ENCODE measurements at places on chromosomes 2 and 18.
A peak's percentile ranks its signal among the peaks of the same experiment; 100 is the strongest.

GRCh38 chr2:78993518-78994148 is 31.9 kb upstream of the REG3G start:
- no peak for DNase-seq

DNA sequence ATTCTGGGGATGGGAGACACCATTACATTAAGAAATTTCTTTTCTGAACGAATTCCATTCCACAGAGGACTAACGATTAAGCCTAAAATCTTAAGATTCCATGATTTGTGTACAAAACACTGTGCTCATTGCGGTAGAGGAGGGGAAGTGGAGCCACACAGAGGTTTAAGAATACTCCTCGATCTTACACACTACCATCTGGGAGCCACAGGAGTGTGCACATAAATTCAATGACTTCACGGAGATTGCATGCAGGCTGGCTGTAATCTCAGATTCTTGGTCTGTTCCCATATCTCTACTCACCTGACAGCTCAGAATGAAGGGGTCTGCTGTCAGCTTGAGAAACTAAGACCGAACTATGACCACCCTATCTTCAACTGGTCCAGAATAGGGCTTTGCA is 762 bp downstream of the VPS4B start:
- DNase-seq, result no peak

- DNase-seq, result no peak
Measured at GRCh38 chr2:132559326-132559725, 110.7 kb downstream of the LYPD1 start.

- no peak for DNase-seq
Measured at GRCh38 chr2:105309147-105309545, 20.4 kb downstream of the TGFBRAP1 start.

GRCh38 chr2:191637182-191638078 is 40.5 kb upstream of the NABP1 start:
- no peak for DNase-seq

DNA sequence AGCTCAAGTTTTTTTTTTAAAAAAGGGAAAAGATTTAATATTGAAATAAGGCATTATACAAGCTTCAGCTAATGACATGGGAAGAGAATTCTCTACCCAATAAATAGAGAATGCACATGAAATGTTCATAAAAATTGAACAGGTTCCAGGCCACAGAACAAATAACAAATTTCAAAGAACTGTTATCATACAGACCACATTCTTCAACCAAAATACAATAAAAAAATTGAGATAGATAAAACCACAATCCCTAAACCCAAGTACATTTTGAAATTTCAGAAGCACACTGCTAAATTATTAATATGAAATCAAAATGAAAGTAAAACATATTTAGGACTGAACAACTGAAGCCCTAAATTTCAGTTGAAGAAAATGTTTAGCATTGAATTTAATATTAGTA is 89.6 kb downstream of the BCL2 start:
- DNase-seq, result no peak

- no peak for DNase-seq
Measured at GRCh38 chr18:39998317-39998716, 1956.7 kb upstream of the PIK3C3 start.

GRCh38 chr2:39696101-39696553 is 30.4 kb downstream of the TMEM178A start:
- peak; percentile 66 for DNase-seq

DNA sequence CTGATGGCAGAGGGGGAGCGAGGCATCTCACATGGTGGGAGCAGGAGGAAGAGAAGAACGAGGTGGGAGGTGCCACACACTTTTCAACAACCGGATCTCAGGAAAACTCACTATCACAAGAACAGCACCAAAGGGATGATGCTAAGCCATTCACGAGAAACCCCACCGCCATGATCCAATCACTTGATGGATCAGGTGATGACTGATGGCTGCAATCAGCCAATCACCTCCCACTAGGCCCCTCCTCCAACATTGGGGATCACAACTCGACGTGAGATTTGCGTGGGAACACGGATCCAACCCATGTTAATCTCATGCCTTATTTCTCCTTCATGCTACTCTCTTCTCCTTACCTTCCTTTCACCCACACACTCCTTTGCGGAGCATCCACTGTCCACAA is 143.6 kb downstream of the ANTXR1 start:
- DNase-seq, result no peak

DNA sequence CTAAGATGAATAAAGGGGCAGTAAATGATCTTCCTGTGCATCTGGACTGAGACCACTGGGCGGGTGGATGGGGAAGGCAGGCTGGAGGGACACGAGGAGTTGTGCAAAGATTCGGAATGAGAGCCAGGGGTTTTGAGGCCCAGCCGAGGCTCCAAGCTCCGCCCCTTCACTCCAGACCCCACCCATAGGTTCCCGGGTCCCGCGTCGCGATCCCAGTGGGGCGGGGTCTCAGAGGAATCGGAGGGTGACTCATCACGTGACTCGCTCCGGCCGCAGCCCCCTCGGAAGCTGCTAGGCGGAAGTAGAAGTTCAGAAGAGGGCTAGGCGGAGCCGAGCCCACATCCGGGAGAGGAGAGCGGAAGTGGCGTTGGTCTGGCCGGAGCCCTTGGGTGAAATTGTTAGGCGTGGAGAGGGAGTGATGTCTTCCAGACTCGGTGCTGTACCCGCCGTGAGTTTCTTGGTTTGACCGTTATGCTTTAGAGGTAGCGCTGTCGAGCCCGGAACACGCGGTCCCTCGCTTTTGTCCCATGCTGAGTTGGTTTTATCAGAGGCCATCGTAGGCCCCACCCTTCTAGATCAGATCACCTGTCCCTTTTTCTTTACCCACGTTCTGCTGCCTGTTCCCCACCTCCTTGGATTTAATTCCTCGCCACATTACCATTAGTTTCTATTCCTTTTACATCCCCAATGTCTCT is at the start of gene ZNF512:
Gene ZNF512, plus strand, starts transcription at position 348 of the 695 bp plus-strand sequence. Its CDS starts 71 bp downstream, at position 419.
- peak; percentile 94 for DNase-seq

- no peak for DNase-seq
Measured at GRCh38 chr18:10878703-10879102, 270.7 kb downstream of the PIEZO2 start.

DNA sequence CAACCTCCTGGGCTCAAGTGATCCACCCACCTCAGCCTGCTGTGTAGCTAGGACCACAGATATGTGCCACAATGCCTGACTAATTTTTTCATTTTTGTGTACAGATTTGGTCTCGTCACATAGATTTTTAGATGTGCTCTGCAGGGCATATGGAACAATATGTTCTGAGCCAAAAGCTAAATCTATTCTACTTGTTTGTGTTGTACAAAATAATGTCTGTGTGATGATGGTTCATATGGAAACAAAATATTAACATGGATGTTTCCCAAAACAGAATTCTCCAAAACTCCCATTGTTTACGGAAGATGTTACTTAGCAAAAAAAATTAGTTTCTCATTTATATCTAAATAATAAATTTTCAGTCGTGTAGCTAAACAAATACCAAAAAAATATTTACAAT is 12.6 kb upstream of the KLHL23 start:
- DNase-seq, result no peak

- peak; percentile 41 for DNase-seq
Measured at GRCh38 chr2:206274434-206275311, at the start of gene ZDBF2. TSS of gene ZDBF2 (plus strand) at chr2:206274663. CDS start at chr2:206281850, 7,187 bp downstream.

GRCh38 chr2:86800856-86801567 is 10.3 kb upstream of the CD8A start:
- no peak for DNase-seq

GRCh38 chr18:63963615-63964256 is 6.1 kb upstream of the SERPINB8 start:
- peak; percentile 34 for DNase-seq

DNA sequence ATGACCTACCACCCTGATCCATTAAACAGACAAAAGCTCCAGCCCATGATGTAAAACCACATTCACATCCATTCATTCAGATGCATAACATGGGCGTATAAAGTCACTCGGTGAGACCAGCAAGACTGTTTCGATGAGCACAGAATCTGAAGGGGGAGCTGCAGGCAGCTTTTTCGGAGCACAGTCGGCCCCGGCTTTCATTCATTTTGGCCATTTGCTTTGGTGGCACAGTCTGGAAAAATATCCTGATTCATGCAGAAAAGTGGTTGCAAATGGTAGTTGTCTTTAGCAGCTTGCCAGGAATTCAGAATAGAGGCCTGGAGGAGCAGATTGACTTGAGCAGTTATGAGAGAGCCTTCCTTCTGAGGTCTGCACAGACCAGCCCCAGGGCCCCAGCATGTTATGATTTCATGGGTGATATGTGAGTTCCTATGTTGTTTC is 11.2 kb downstream of the ARID5A start:
- DNase-seq, result no peak

GRCh38 chr18:7635948-7636347 is 68.8 kb downstream of the PTPRM start:
- DNase-seq, result no peak

- no peak for DNase-seq
Measured at GRCh38 chr18:3066341-3067110, 53.6 kb upstream of the LPIN2 start.

DNA sequence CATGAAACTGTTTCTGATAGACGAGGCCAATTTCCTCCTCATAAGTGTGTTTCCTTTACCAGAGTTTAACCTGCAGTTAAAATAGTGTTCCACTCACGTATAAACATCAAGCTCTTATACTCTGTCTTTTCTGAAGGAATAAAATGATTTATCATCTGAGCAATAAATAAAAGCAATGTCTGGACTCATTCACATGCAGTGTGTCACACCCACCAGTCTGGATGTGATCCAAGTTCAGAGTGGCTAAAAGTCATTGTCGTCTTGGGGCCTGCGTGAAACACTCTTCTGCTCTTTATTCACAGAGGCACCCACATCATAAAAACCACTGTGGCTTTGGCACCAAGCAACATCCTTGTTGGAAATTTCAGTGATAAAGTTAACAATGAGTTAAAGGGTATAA is 19.5 kb upstream of the SLC9A4 start:
- DNase-seq, result no peak

DNA sequence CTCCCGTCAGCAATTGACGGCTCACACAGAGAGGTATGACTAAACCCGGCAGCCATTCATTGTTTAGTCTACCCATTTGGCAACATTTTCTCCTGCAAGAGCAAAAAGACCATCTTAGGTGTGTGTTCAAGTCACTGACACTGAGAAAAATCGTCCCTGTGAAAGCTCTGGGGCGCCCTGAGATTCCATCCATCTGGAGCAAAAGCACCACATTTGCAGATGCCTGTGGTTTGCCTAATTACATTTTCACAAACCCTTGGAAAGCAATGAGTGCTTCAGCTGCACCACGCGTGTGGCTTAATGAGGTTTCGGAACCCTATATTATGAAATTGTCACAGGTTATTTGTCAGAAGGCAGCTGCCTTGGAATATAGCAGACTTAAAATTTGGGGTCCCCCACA is 110.7 kb upstream of the PTPRM start:
- DNase-seq, result no peak

DNA sequence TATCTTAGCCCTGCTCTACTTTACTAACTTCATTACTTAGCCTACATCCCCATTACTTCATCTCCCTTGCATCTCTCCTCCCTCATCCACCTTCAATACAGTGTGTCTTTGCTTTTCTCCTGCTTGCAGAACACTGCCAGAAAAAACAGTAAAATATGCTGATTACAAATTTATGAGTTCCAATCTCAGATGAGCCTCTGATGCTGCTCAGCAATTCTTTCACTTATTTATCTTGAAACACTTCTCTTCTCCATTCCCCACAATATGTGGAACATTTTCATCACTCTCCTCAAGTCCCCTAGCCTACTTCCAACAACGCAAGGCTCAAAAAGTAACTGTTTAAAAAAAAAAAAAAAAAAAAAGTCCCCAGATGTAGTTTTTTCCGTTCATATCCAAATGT is 7.1 kb downstream of the VPS54 start:
- DNase-seq, result no peak

DNA sequence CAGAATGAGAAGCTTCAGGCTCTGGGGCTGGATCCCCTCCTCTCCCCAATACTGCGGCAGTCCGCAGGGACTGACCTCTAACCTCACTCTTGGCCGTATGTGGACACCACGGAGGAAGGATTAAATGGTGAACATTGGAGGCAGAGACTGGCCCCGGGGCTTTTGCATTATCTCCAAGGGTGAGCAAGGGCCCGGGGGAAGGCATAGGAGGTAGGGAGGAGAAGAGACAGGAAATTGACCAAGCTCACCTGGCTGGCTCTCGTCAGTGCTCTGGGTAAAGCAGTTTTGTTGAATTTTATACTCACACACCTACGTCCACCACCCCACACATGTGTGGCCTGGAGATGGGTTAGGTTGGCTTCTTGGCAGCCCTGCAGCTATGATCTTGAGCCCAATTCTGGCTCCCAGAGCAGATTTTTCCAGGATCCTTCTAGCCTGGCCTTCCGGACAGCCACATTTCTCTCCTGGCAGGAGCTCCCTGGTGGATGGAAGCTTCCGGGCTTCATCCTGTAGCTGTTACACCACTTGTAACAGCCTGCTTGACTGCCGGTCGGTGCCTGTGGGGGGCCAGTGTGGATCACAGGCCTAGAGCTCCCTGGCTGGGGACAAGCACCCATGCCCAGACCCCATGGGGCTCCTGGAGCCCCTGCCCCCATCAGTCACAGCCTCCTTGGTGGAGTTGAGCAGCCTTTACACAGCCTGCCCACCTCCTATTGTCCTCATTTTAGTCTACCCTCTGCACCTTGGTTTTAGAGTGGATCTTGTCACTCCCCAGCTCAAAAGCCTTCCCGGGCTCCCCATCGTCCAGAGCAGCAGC is 7.6 kb downstream of the ITM2C start:
- DNase-seq, result no peak

GRCh38 chr2:69381337-69381737 is 5.7 kb downstream of the GFPT1 start:
- DNase-seq, result no peak

GRCh38 chr2:108916796-108917421 is 72.1 kb downstream of the EDAR start:
- no peak for DNase-seq

- DNase-seq, result no peak
Measured at GRCh38 chr2:69646714-69647113, 3.2 kb upstream of the AAK1 start.

DNA sequence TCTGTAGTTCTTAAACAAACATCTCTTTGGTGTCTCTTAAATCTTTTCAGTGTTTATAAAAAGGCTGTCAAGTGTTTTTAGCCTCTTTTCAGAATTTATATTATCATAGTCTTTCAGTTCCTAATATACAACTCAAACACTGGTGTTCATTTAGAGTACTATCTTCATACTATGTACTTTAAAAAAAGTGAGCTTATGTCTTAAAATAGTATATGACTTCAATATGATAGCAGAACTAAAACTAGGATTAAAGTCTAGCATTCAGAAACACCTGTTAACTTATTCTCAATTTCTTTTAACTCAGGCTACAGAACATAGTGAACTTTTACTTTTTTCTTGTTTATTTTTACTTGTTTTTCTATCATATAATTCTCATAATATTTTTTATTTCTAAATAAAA is 14.7 kb upstream of the IKZF2 start:
- no peak for DNase-seq

- DNase-seq, result no peak
Measured at GRCh38 chr2:37623406-37623805, 48.0 kb downstream of the CDC42EP3 start.
